ENCODE measurements at places on chromosomes 7 and 10.

GRCh38 chr7:54729107-54729506, 29.9 kb downstream of the SEC61G start:
- DNase-seq, result no peak

DNA sequence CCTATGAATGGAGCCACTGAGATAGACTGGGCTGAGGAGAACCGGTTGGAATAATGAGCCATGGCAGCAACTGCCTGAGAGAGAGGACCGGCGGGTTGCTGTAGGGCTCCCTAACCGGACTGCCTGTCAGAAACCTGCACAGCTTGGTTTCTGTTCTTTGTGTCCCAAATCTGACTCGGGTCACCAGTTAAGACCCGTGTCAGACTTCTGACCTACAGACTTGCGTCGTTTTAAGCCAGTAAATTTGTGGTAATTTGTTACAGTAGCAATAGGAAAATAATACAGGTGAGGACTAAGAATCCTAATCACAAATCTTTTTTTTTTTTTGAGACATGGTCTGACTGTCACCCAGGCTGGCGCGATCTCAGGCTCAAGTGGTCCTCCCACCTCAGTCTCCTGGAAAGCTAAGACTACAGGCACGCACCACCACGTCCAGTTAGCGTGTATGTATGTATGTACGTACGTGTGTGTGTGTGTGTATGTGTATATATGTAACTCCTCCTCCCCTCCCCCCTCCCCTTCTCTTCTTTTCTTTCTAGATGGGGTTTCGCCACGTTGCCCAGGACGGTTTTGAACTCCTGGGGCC, 672 bp upstream of the DDX56 start:
- no peak for DNase-seq

DNA sequence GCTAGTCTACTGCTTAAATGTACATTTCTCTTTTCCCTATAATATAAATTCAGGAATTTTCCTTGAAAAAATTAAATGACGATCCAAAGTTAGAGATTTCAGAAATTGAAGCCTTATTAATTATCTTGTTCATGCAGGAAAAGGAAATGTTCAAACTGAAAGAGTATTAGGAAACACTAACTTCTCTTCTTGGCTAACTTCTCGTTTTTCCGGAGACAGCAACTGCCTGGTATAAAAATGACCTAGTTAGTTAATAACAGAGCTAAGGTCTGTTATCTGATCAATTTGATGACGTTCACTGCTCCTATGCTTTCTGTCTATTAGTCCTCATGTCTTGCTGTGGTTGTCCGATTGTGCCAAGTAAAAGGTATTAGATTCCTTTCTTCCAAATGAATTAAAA, 212.5 kb downstream of the DGKB start:
- DNase-seq, result no peak

DNA sequence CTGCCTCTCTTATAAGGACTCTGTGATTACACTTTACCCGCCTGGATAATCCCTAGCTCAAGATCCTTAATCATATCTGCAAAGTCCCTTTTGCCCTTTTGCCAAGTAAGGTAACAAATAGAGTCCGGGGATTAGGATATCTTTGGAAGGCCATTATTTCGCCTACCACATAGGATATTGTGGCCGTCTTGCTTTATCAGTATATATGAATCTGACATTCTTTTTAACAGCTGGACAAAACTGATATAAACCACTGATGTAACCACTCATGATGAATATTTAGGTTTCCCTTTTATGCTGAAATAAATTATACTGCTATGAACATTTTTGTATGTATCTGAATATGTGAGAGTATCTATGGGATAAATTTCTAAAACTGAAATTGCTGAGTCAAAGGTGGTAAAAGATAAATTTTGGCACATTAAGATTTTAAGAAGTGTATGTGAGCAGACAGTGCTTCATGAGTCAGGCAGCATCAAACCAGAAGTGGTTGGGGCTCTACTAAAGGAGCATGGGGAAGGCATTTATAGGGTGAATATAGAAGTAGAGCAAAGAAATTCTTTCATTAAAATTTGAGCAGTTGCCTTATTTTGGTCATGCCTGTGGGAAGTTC, 44.7 kb downstream of the AVL9 start:
- DNase-seq, result no peak

DNA sequence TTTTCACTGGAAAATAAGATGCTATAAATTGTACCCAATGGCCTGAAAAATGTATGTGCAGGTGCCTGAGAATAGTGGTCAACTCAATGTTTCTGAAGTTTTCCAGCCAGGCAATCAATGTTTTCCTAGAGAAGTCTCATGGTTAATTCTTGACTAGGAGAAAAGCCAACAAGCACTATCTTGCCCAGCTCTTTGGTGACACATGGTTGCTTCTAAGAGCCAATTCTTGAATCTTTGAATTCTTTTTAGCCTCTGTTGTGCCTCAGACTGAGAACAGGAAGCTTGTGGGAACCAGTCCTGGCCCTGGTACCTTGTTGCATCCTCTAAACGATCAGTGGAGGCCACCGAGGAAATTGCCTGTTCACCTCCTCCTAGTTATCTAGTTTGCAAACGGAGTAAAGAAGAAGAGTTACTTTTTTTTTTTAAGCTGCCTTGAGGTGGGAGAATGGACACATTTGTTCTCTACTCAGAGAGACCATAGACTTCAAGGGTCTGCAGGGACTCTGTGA, 144.0 kb upstream of the MKLN1 start:
- DNase-seq, result no peak

DNA sequence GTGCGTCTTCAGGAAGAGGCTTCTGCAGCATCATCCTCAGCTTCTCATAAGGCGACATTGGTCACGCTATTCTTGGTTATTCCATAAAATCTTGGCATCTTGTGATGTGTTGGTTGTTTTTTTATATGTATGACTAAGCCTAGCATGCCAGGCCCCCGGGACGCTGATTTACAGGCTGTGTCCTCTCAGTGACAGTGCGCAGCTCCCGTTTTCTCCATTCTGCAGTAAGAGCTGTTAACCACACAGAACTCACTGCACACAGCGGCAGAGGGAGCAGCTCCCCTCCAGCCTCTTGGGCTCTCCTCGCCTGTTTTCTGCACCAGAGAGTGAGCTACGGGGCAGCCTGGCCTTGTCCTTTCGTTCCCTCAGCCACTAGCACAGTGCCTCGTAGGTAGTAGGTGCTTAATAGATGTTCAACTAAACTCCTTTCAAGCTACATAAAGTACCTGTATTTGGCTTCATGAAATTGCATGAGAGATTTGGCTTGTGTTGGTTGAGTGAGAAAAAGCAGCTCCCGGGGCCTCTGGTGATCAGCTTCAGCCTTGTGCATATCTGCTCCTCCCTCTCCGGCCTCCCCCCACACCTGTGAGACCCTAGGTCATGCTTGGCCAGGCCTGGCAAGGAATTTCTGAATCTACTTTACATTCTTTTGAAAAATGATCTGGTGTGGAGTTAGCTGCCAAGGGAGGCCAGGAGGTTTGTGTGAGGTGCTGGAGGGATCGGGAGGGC, 116.2 kb downstream of the WDR37 start:
- no peak for DNase-seq

DNA sequence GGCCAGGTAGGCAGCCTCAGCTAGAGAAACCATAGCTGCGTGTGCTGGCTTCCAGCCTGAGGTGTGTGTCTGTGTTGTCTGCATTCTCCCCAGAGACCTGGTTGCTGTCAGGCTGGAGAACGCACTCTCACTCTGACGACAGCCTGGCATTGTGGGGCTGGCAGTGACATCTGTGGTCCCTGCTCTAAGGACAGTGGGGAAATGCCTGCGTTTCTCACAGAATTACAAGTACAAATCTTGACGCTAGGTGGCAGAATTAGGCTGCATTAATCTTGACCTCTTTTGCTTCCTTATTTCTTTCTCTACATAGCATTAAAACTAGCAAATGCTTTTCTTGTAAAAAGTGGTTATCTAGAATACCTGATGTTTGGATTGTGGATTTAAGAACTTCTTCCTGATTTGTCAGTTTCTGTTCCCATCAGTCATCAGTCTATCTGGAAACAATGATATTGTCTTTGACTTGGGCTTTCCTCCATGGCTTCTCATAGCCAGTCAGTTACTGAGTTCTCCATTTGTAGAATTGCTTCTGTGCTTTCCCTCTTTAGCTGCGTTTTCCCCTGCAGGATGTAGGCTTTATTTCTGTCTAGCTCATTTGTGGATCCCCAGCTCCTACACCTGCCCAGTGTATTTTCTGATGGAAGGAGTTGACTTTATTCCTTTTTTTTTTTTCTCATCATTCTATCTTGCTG, 86.0 kb downstream of the FANK1 start:
- no peak for DNase-seq

DNA sequence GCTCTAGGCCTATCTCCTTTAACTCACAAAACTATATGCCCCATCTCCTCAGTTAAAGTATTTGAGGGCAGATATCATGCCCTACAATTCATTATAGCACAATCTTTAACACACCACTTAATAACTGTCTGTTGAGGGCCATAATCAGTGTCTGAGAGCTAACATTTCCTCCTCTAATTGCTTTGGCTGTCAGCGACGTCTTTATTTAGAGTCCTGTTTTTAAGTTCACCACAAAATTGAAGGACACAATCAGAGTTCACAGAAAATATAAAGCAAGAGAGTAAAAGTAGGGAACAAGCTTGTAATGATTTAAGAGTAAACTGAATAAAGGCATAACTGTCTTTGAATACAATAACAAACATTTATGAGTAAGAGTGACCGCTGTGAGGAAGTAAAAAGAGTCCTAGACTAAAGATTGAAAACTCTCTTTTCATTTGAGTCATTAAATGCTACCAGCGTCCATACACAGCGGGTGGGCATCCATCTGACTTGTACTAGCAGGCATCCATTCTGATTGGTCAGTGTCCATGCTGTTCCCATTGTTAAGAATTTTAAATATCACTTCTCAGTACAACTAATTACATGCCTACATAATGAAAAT, 38.4 kb upstream of the ABCB4 start:
- no peak for DNase-seq

GRCh38 chr7:83586281-83586680, 62.7 kb downstream of the SEMA3E start:
- DNase-seq, result no peak
